ENCODE measurements at places on chromosomes 4 and X.

GRCh38 chrX:78753571-78753970 lies 6.1 kb downstream of the LPAR4 start:
- DNase-seq: no peak

- no peak for DNase-seq
These were observed 275.1 kb downstream of the GPM6A start for GRCh38 chr4:175536852-175537453.

DNA sequence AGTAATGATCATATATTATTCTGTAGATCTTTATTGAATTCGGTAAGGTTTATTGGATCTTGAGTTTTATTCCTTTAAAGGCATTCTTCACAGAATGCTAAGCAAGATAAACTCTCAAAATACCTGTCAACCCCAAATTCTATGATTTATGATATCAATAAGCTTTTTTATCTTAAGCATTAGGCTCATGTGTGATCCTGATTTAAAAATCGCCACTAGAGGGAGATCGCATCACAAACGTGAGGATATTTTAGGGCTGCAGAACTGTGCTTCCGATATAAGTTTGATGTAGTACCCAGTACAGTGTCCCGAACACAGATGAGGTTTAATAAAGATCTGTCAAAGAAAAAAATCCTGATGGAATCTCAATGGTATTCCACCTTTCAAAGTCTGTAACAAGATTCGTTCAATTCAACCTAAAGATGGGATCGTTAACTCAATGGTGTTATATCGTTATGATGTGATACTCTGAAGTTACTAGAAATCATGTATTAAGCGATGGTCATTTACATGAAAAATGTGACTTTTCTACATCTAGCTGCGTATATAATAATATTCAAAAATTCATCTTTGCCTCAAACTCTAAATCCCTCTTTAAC lies 169.0 kb downstream of the CORIN start:
- DNase-seq: peak; percentile 45

DNA sequence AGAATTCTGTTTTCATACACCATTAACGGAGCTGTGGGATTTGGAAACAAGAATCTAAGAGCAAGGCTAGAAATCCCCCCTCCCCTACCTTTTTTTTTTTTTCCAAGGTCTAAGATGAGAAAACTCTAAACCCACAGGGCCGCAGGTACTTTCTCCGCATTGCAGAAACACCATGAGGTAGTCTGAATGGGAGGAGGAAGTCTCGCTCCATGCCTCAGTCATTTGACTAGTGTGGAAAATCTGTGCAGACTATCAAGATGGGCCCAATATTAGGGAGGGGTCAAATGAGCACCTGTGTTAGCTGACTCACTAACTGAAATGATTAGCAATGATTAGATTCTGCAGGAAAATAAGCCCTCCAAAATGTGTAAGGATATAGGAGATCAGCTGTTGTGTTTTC lies 40.9 kb upstream of the MAP3K15 start:
- no peak for DNase-seq

- no peak for DNase-seq
These were observed 38.8 kb upstream of the STIM2 start for GRCh38 chr4:26821677-26822503.

DNA sequence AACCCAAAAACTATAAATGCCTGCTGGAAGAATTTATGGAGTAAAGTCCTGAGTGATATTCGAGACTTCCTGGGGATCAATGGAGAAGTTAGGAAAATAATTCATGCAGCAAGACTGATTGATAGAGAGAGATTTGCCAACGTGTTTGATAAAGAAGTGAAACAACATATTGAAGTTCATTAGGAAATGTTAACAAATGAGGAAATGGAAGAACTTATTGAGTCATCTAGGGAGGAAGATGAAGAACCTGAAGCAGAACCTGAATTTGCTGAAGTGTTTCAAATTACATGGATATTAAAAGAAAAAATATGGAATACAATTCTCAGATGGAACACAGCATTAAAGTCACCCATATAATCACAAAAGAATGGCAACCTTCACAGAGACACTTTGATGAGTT lies 39.0 kb downstream of the DDX60 start:
- DNase-seq: no peak

DNA sequence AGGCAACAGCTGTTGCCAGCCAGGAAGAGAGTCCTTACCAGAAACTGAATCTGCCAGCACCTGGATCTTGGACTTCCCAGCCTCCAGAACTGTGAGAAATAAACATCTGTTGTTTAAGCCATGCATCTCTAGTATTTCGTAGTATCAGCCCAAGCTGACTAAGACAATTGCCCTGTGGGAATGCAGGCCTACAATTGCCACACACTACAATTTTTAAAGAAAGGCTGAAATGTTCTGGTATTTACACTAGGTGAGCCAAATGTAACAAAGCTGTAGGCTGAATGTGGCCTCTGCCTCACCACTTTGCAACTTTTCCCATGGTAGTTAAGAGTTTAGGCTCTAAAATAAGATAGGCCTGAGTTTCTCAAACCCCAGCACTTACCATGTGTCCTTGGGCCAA lies 59.1 kb downstream of the SPATA18 start:
- no peak for DNase-seq

DNA sequence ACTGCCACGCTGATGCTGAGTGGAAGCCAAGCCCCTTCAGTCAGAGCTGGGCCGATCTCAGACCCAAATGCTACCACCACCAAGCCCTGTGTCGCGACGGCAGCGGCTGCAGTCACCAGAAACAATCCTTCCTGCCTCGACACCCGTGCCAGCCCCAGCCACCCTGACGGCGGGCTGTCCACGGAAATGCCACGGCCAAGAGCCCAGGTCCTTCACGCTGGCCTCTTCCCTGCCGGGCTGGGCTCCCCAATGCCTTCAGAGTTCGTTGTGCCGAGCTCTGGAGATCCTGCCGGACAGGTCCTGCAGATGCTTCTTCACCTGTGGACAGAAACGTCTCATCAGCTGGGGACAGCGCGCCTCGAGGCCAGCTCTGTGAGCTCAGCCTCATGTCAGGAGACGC lies 19.5 kb downstream of the LRPAP1 start:
- DNase-seq: no peak

GRCh38 chr4:100240008-100240407 lies 49.7 kb upstream of the DDIT4L start:
- no peak for DNase-seq

DNA sequence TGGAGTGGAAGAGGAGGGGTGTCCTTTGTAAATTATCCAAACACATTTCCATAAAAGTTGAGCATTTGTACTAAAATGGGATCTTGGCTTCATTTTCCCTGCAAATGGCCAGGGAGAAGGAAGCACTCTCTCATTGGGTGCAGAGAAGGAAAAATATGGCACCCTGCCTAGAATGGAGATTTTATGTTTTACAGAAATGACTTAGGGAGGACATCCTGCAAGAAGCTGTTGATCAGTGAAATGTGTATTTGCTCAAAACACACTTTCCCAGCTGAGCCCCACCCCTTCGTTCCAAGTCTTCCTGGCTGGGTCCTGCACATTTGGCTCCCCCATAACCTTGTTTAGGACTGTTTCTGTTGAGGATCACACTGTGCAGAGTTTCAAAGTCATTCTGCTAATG lies 213.5 kb upstream of the TAPT1 start:
- no peak for DNase-seq

GRCh38 chr4:25870081-25870480 lies 7.3 kb upstream of the SEL1L3 start:
- no peak for DNase-seq

- DNase-seq: no peak
These were observed 126.8 kb downstream of the IRF2 start for GRCh38 chr4:184347251-184348239.

DNA sequence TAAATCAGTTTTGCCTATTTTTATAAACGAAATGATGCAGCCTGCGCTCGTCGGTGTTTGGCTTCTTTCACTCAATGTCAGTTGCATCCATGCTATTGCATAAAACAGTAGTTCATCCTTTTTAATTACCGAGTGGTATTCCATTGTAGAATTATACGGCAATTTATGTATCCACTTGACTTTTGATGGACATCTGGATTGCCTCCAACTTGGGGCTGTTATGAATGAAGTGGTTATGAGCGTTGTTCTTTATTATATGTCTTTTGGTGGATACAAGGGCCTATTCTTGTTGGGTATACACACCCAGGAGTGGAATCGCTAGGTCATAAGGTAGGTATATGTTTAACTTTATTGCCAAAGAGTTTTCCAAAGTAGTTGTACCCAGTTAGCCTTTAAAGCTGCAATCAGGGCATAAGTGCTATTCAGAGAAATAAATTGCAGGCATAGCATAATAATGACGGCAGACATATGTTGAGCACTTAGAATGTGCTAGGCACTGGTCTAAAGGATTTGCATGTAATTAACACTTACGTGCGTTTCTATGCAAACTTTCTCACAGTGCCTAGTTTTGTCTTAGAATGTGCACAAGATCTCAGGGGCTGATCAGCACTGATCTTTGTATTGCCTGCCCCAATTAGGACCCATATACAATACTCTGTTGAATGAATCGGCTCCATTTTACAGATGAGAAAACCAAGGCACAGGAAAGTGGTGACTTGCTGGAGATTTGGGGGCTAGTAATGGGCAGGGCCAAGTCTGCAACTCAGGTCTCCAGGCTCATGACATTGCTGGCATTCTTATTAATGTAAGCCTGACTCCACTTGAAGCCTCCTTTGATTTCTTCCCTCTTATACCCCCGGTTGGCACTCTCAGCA lies 407.0 kb downstream of the BCOR start:
- no peak for DNase-seq

DNA sequence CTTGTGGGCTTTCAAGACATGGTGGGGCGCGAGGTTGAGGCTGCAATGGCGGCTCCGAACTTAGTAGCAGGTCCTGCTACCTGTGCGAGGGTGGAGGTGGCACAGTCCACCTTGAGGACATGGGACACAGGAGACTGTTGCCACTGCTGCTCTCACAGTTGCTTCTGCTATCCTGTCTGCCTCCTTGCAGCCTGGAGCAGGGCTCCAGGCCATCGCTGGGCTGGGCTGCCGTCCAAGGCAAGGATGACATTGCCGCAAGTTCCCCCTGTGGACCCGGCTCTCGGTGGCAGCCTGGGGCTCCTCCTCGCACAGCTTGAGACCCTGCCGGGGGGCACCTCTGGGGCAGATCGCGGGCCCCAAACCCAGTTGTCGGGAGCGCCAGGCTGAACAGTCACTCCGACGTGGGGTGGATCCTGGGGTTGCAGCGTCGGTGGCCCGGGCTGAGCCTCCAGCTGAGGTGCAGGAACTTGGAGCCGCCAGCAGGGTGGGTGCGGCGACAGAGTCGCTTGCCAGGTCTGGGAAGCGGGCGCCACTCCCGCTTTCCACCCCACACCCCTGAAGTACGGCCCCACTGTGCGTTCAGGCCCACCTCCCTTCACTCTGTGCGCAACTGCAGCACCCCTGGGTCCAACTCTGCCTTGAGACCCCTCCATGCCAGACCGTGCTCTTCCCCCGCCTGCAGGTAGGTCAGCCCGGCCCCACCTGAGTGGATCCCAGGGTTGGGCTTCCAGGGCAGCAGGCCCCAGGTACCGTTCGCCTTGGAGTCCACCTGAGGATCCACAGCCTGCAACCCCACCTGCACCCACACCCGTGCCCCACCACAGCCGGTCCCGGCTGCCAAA lies 192.7 kb upstream of the NUDT6 start:
- no peak for DNase-seq

GRCh38 chr4:3452376-3452775 lies 10.6 kb downstream of the HGFAC start:
- DNase-seq: no peak

DNA sequence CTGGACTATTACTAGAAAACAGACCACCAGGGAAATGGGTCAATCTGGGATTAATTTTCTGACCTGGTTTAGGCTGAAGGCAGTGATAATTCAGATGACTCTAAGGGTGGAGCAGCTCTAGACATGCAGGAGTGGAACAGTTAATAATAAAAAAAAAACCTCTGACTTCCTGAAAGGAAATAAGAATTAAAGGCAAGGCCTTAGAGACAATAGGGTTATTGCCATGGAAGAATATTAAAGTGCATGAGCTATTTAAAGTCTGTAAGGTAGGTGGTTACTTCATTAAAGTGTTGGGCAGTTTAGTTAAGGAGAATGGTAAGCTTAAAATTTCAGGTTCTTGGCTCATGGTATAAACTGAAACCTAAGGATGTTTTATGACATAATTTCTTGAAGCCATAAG lies 14.6 kb upstream of the ADH5 start:
- no peak for DNase-seq

GRCh38 chr4:53119680-53120079 lies 246.2 kb downstream of the SCFD2 start:
- no peak for DNase-seq

GRCh38 chr4:99054428-99054994 lies 34.1 kb downstream of the ADH5 start:
- no peak for DNase-seq

DNA sequence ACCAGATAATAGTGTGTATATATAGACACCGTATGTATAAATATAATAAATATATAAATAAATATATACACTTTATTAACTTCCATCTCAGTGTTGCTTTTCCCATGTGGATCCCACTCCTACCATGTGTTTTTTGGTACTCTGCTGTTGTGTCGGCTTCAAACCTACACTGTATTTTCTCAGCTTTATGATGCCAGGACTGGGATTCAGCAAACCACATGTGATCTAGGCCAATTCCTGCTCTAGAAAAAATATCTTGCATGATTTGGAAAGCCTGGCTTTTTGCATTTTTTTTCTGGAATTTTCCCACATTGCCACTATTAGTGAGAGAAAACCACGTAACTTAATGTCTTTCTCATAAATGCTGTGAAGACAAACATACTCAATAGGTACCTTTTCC lies 55.8 kb downstream of the POLR2B start:
- no peak for DNase-seq

- no peak for DNase-seq
These were observed 27.8 kb upstream of the GALNTL6 start for GRCh38 chr4:171785388-171785787.

Measured in CD4-positive, alpha-beta T cell treated with Interleukin-17A for 1 hour (primary cell).